ENCODE measurements at places on chromosomes 16 and 17.
A peak's percentile ranks its signal among the peaks of the same experiment; 100 is the strongest.

DNA sequence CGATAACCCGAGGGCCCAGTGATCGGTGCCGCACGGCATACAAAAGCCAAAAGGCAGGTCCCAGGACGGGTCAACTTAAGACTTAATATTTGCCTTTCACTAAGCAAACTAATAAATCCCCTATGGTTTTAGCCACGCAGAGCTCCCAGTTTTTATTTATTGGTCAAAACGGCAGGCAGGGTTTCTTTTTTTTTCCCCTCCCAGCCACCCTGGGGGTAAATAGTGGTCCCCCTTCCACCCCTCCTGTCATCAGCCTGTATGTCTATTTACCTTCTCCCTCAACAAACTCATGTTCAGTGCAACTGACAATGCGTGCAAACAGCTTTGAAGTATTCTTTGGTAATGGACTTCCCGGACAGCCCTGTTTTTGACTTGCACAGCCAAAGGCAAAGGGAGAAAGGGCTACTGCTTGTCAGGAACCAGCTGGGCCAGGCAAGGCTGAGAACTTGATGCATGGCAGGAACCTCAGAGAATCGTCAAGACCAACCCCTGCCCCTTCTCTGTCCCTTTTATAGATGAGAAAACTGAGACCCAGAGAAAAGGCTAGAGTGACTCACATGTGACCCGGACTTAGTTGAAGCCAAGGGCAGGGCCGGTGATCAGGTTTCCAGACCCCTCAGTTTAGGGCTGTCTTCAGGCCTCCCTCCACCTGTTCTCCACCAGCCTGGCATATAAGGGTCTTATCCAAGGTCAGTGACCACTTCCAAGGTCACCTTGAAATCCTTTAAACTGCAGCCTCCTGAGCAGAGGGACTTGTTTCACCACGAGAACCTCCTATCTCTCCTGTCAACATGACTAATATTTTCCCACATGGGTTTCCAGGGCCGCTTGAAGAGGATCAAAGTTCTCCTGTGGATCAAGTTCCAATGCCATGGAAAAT is 279.0 kb downstream of the SOX9 start:
- no peak for DNase-seq

GRCh38 chr17:81621494-81622130 is 15.3 kb downstream of the NPLOC4 start:
- no peak for DNase-seq

GRCh38 chr16:29784901-29785500 is 5.5 kb upstream of the KIF22 start:
- peak; percentile 74 for DNase-seq

GRCh38 chr17:48724251-48725003 is 1.4 kb downstream of the PRAC2 start:
- peak; percentile 81 for DNase-seq

DNA sequence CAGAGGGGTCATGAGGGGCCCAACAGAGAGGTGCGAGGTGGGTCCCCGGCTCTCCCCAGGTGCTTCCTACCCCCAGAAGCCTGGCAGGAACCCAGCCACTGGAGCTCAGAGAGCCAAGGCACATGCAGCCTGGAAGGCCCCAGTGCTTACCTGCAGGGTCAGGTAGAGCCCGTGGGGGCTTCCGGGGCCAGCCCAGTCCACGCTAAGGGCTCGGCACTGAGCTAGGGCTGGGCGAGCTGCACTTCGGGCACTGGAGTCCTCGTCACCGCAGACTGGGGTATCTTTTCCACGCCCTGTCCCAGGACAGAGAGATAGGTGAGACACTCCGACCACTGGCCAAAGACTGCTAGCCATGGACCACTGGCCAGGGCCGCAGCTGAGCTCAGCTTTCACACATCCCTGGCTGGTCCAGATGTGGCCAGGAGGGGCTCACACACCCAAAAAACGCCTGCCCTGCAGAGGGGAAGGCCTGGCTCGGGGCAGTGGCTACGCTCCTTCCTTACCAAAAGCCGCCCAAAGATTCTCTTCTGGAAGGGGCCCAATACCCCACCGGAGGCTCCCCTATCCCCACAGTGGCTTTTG is 7.4 kb downstream of the KIFC3 start:
- no peak for DNase-seq

DNA sequence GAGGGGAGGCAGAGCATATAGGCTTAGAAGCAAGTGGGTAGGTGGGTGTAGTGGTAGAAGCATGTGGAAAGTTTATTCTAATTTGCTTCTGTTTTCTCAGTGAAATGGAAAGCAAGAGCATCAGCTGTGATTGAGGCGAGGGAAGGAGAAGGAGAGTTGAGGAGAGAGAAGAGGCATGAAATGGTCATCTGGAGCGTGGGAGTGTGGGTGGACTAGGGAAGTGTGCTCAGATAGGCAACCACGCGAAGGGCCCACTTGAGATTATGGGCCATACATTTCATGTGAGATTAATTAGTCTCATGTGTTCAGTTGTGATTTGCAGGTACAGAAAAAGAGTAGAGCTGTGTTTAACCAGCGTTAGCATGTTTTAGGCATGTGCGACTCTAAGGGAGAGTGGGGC is 20.8 kb upstream of the CDC6 start:
- no peak for DNase-seq

DNA sequence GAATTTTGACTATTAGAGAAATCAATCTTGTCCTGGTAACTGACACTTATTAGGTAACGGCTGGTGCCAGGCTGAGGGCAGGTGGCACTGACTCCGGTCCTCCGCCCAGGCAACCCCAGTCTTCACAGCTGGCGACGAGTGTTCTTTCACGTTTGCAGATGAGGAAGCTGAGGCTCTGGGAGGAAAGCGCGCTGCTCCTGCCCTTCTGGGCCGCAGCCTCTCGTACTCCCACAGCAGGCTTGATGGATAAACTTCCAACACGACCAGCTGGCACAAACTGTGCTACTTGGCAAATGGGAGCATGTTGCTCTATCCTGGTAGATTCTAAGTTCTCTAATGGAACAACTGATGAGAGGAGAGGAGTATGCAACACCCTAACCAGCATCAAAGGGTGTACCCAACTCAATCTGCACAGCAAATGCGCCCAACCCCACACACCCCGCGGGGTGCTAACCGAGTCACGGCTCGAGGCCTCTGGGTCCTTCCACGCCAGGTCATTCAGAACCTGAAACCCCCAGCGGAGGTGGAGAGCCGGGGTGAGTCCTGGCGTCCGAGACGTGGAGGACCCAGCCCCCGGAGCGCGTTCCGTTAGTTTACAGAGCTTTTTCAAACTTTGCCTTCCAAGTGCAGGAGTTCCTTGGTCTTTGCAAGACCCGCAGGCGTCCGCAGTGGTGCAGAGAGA is 477 bp upstream of the SLC47A1 start:
- no peak for DNase-seq

DNA sequence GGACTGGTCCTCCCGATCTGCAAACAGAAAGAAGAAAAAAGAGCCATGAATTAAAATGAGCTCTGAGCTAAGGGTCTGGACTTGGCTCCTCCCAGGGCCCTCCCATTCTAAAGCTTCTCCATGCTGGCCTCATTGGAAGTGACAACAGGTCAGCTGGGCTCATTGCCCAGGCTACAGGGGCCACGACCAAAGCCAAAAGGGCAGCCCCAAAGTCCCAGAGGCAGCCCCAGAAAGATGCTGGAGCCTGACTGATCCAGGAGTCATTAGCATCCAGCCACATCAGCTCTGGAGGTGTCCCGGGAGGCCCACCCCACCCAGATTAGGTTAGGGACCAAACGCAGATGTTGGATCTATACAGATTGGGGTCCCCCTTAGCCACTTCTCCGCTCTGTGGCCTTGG is 58.2 kb downstream of the MYH11 start:
- no peak for DNase-seq

DNA sequence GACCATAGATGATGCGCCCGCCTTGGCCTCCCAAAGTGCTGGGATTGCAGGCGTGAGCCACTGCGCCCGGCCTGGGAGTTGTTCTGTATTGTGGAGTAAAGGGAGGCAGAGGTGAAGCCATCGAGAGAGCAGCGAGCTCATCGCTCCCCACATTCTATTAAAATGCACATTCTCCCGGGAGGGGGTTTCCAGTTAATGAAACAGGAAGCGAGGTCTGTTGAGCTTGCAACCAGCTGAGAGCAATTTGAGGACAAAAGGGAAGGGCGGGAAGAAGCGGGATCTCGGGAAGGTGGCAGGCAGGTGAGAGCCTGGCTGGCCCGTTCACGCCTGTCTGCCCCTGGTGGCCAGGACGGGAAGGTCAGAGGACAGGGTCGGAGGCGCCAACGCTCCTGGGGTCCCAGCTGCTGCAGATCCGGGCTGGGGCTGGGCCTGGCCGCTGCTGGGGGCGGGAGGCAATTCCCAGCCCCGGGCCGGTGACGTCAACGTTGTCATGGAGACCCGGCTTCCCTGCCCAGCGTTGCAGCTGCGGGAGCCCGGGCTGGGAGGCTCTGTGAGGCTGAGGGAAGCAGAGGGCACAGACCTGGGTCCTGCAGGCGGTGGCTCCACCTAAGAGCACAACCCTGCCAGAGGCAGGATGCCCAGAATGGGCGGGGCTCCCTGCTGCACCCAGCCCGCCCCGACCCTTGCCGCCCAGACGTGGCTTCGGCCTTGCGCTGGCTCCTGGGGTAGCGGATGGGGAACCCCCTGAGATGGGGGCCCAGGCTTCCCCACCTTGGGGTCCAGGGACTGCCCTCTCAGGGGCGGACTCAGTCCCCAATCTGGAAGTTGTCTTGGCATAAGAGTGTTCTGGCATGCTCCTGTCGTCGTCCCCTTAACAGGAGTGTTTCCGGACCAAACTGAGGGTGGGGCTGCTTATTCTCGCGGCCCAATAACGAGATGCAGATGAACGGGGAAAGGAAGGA is 48.7 kb upstream of the PLCG2 start:
- peak; percentile 59 for DNase-seq

Data from stimulated activated CD4-positive, alpha-beta T cell treated with anti-CD3 and anti-CD28 coated beads, Interleukin-1b, Interleukin-23, amount 100 ng/mL, for 48 hours (primary cell).